ENCODE measurements at places on chromosomes 11 and 22.
A peak's percentile ranks its signal among the peaks of the same experiment; 100 is the strongest.

- no peak for DNase-seq
Measured at GRCh38 chr11:77206264-77207018, 78.4 kb downstream of the MYO7A start.

DNA sequence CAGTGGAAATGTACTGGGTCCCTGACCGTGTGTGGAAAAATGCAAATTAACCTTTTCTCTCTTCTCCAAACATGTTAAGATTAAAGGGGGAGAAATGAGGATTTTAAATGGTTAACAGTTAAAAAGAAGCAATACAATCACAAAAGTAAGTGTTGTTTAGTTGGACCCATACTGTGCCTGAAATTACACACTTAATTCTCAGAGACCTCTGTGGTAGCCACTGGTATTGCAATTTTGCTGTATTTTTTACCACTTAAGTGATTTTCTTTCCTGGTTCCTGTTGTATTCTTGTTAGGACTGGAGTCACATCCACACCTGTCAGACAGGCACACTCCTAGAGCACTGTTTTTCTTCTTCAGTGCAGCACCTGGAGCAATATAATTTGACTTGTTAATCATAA is 179.6 kb upstream of the PDGFD start:
- peak; percentile 54 for DNase-seq

GRCh38 chr22:44363980-44364750 is 51.4 kb upstream of the SHISAL1 start:
- DNase-seq: no peak

DNA sequence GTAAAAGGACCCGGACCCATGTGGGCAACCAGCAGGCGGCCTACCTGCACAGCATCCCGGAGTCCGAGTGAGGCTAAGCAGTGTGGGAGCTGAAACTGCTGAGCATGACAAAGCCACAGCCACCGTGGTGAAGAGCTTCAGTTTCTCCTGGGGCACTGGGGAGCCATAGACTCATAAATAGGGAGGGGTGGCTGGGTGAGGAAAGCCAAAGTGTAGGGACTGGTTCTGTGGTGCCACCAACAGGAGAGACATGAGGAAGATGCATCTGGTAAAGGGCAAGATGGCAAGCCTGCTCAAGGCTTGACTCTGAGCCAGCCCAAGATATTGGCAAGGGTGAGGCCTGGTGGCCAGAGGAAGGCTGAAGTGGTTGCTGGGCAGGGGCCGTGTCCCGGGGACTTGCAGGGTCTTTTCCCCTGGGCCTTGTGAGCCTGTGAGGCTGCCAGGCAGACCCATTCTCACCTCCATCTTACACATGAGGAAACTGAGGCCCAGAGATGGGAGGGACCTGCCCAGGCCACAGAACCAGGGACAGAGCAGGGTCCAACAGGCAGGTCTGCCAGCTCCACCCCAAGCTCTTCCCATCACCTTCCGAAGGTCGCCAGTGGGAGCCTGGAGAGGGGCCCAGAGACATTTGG is 30.4 kb downstream of the CYTH4 start:
- DNase-seq: no peak

- DNase-seq: no peak
Measured at GRCh38 chr11:45385844-45386243, 99.7 kb upstream of the SYT13 start.

All from NAMALWA (cell line).